ENCODE measurements at places on chromosomes 3 and 15.

DNA sequence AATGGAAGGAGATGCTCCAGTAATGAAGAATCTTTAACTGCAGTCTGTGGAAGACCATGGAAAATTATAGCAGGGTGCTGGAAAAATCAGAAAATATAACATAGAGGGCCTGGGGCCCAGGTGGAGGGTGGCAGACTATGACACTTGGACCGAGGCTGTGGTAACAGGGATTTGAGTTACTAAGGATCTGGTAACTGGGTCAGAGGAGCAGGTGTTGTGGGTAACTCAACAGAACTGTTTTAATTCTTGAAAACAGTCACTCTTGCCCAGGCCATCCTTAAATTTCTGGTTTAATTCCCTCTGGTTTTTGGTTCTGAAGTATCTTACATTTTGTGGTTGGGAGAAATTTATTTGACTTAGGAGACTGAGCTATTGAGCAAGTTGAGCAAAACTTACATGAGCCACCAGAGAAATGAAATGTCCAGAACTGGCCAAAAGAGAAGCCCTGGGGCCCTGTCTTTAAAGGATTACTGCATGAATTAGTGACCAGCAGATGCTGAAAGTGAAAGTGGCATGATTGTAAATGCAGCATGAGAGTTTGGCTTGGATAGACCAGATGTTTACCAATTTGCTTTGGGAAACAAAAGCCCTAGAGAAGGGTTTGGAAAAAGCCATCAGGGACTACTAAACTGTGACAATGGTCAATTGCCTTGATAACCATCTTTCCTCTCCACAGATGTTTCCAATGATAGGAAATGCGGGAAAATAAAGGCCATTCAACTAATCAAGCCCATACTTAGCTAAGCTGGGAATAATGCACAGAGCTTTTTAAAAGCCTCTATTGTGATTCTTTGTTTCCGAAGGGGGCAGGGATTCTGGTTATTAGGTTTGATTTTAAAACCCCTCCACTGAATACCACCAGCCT lies 374.9 kb upstream of the TGFBR2 start:
- DNase-seq: no peak

DNA sequence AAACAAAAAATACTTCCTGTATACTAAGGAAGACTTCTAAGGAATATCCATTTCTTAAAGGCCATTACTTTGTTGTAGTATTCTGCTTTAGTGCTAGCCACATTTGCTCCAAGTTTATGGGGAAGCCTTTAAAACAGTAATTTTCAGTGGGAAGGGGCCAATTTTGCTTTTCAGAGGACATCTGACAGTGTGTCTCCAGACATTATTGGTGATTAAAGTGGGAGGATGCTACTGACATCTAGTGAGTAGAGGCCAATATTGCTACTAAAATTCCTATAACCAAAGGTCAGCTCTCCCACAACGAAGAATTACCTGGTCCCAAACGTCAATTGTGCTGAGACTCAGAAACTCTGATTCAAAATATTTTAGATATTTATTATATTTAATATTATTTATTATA lies 24.8 kb downstream of the SLC28A2 start:
- DNase-seq: no peak

- no peak for DNase-seq
Measured at GRCh38 chr15:64249406-64249805, 86.6 kb upstream of the PPIB start.

DNA sequence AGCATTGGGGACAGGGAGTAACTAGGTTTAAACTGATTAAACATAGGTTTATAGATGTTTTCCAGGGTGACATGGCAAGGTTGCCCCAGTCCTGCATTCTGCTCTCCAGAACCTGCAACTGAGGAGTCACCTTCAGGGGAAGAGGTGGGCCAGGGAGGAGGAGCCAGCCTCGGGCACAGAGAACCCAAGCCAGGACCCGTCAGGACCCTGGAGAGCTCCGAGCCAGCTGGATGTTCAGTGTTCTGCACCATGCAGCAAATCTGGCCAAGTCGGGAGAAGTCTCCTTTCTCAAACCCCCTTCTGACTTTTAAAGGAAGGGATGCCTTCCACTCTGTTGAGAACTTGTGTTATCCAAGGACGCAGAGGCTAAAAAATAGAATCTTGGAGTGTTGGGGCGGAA lies 62.1 kb upstream of the SLC6A11 start:
- DNase-seq: no peak

GRCh38 chr3:45560281-45560971 lies 34.1 kb upstream of the LIMD1 start:
- no peak for DNase-seq

GRCh38 chr3:73727854-73728253 lies 103.1 kb upstream of the PDZRN3 start:
- DNase-seq: no peak

DNA sequence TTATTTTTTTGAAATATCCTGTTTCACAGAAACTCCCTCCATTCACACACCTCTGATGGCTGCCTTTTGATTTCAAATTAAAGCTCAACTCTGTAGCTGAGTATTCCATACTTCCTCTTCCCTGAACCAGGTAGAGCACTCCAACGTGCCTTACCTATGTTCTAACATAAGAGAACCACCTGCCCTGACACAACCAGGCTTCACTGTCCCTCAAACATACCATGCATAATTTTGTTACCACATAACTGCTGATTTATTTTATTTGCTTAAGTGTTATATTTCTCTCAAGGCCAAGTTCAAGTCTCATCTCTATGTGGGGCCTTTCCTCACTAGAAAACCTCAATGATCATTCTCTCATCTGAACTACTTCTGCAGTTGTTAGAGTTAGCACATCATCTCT lies 209.7 kb downstream of the P3H2 start:
- no peak for DNase-seq

GRCh38 chr15:88661761-88662556 lies 23.1 kb downstream of the ISG20 start:
- DNase-seq: no peak

DNA sequence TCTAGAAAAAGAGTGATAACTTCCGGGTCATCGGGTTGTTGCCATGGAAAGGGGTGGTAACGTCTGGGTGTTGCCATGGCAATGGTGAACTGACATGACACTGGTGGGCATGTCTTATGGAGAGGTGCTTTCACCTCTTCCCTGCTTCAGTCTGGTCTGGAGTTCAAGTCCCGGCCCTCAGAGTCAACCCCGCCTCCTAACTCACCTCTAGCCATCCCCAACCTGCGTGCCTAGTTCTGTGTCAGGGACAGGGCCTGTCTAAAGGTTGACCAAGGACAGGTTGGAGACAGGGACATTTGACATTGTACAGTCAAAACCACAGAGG lies 96.0 kb downstream of the LSM3 start:
- DNase-seq: no peak

- DNase-seq: no peak
Measured at GRCh38 chr3:12829404-12829803, 12.0 kb downstream of the RPL32 start.

DNA sequence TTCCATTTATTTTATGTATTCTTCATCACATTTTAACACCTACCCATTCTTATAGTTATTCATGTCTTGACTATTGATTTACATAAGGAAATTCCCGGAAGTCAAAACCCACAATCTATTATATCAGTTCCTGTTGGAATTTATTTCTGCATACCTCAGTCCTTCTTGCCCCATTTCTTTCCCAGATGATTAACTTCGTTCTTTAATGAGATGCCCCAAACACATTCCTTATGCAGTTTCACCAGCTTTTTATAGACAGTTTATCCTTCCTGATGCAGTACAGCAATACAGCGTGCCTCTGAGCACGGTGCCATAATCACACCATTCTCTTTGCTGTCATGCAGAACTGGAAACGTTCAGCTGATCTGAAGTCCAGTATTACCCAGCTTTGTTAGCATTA lies 175.8 kb upstream of the NANOGP8 start:
- DNase-seq: no peak

DNA sequence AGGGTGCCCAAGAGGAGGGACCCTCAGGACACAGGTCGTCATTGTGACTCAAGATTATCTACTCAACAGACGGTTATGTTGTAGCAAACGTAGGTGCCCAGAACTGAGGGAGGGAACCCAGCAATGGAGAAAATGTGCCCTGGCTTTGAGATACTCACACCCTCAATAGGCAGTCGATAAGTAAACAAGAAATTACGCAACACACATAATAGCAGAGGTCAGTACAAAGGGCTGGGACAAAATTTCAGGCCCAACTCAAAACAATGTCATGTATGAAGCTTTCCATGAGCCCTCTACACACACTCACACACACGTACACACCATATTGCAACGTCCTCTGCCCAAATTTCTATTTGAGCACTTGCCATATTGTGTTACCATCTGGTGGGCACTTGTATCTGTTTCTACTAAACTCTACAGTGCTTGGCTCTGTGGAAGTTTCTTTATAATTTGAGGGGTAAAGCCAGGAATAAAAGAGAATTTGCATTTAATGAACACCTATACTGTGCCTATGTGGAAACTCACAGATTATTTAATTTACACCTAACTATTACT lies 114.6 kb upstream of the TRIM42 start:
- DNase-seq: no peak

GRCh38 chr3:127860211-127860696 lies 37.9 kb upstream of the MGLL start:
- no peak for DNase-seq

- no peak for DNase-seq
Measured at GRCh38 chr15:50968353-50968752, 59.9 kb downstream of the AP4E1 start.

DNA sequence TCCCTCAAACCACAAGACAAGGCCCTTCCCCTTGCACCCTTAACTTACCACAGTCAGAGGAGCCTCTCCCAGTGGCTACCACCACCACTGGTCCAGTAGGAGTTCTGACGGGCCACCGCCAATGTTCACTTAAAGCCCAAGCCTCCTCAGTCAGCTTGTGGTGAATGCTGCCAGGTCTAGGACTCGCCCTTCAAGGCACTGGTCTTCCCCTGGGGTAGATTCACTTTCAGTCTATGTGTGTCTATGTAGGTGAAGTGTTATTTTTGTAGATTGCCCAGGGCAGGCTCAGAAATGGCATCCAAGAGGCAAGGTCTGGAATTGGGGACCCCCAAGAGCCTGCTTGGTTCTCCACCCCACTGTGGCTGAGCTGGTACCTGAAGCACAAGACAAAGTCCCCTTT lies 15.4 kb upstream of the CASR start:
- no peak for DNase-seq
